ENCODE measurements at places on chromosomes 6 and 20.
A peak's percentile ranks its signal among the peaks of the same experiment; 100 is the strongest.

DNA sequence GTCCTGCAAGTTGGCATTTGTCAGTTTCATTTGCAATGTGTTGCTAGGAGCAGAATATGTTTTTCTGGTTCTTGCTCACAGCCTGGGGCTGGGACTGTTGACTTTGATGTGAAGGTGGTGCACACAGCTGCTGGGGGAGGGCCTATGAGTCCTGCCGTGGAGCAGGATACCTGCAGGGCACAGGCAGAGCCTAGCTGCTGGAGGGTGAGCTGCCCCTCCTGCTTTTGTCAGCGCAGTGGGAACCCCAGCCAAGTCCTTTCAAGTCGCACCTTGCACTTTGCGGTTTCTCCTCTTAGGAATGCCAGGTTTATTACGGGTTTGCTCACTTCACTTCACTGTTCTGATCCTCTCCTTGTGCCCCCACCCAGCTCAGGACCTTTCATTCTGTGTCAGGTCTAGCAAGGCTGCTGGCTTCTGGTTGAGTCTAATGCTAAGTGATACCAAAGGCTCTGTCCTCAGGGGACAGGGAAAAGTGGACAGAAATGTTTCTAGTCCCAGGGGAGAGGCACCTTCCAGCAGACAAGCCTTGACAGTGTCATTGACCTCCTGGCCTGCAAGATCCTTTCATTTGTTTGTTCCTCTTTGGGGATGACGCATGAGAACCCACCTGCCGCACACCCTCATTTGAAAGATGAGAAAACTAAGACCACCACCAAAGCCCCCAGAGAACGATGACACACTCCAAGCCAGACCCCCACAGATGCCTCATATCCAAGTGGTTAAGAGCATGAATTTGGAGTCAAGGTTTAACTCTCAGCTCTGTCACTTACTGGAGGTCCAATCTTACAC, 2.7 kb upstream of the SPO11 start:
- peak; percentile 95 for DNase-seq

GRCh38 chr6:2125158-2125557, 120.2 kb downstream of the GMDS start:
- DNase-seq: no peak

DNA sequence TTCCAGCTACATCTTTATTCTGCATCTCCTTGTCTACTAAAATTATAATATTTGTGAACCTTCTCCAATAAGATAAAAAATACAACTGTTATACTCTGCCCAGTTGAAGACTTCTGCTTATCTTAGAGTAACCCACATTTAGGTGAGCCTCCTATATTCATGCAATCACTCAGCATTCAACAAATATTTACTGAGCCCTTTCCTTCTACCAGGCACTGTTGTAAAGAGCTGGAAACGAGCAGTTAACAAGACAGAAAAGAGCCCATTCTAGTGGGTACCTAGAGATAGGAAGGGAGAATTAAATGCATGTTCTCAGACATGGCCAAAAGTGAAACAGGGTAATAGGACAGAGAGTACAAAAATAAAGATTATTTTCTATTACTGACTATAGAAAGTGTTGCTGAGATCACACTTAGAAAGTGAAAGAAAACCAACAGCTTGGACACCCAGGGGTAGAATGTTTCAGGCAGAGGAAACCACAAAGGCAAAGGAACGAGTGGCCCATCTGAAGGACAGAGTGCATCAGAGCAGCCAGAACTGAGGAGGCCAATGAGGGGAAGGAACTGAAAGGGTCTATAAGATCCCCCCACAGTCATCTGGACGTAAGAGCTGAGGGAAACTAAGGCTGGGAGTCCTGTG, 50.8 kb upstream of the SMLR1 start:
- DNase-seq: no peak

- DNase-seq: no peak
Observed at GRCh38 chr6:140988780-140989179, 1143.9 kb upstream of the GJE1 start.

DNA sequence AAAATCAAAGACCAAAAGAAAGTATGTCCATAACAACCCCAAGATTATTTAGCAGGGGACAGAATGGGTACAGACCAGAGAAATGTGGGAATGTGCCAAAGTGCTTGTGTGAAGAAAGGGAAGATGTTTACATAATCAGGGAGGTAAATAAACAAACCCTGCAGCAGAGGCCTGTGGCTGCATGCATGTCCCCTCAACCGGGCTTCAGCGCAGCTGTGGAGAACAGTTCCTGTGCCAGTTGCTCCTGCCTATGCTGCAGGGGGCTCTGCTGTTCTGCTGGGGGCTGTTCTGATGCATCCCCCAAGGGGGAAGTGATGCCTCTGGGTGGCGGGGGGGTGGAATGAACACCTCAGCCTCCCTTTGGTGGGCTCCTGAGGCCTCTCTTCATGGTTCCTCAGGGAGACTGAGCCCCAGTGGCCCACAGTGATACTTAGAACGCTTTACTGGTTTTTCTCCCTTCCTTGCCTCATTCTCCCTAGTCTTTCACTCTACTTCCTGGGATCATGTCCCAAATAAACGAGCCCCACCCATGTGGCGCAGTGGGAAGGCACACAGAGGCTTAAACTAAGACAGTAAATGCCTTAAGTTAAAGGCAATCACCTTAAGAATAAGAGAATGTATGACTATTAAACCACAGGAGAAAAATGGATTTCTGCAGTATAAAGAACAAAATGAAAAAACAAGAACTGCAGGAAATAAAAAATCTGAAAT, 23.0 kb downstream of the RAB23 start:
- no peak for DNase-seq

- no peak for DNase-seq
Observed at GRCh38 chr20:1895674-1896483, 672 bp downstream of the SIRPA start.

DNA sequence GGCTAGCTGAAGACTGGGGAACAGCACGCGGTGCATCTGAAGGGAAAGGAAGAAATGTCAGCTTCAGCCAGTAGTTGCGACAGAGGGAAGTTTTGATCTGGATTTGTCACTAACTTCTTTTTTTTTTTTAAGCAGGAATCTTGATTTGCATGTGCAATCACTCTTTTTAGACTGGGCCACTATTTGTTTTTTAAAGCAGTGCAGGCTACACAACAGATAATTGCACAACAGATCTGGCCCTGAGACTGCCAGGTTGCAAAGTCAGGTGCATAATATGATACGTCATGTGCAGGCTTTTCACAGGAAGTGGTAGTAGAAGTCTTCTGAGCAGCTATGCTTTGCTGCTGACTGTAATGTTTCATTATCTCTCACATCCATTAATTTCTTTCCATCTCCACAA, 13.5 kb downstream of the PFDN4 start:
- DNase-seq: peak; percentile 64

DNA sequence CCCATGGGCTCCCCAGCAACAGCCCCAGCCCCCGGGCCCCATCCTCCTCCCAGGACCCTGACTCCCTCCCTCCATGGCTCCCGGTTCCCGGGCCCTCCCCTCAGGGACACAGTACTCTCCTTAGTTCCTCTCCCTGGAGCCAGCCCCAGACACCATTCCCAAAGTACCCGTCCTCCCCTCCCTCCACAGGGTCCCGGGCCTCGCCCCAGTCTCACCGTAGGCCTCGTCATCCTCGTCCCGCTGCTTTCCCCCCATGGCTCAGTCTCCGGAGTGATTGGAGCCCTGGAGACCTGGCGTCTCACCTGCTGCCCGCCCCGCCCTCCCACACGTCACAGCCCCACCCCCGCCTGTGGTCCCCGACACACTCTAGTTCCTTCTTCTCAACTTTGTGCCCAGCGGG, at the start of gene SLC44A4:
Gene SLC44A4 (minus strand): TSS at position 272 of the 400 bp plus-strand sequence. CDS start 17 bp downstream, at position 255.
- peak; percentile 42 for DNase-seq

DNA sequence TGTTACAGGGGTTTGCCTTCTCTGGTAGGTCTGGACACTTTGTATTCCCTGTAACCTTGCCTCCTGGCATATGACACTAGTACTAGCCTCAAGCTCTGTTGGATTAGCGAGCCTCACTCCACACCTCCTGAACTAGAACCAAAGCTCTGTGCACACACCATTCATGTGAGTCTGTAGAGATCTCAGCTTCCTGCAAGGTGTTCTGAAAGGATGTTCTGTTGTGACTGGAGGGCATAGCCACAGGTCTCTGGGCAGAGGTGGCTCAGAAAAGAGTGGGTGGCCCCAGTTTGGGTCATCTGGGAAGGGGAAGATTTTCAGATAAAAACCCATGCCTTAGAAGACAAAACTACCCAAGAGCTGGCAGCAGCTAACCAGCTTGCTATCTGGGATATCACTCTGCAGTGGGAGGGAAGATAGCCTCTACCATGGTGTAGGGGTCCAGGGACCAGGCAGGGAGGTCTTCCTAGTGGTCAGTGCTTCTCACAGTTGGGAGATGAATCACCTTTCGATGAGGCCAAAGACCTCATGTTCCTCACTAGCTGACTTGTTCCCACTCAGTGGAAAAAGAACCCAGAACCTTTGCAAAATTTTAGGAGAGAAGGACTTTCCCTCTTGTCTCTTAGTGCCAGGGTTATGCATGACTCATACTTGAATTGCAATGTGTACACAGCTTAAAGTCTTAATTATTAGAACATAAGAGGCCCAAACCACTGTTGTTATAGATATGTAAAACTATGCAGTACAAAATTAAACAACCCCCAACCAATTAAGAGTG, 41.4 kb downstream of the HLA-F start:
- DNase-seq: no peak

GRCh38 chr6:85436411-85436810, 13.5 kb upstream of the NT5E start:
- no peak for DNase-seq

DNA sequence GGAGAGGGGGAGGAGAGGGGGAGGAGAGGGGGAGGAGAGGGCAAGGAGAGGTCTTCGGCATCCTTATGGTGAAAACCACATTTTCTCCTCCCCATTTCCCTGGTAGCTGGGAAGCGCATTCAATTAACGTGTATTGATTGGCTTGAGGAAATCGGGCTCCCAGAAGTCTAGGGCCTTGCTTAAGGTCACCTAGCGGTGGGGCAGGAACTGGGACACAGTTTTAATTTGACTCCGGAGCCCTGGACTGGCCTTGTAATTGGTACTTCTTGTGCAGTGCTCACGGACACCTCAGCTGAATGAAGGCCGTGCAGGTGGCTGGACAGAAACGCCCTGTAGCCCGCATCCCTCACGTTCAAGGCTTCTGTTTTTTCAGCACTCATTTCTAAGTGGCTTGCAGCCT, 42.8 kb downstream of the CTCFL start:
- no peak for DNase-seq

DNA sequence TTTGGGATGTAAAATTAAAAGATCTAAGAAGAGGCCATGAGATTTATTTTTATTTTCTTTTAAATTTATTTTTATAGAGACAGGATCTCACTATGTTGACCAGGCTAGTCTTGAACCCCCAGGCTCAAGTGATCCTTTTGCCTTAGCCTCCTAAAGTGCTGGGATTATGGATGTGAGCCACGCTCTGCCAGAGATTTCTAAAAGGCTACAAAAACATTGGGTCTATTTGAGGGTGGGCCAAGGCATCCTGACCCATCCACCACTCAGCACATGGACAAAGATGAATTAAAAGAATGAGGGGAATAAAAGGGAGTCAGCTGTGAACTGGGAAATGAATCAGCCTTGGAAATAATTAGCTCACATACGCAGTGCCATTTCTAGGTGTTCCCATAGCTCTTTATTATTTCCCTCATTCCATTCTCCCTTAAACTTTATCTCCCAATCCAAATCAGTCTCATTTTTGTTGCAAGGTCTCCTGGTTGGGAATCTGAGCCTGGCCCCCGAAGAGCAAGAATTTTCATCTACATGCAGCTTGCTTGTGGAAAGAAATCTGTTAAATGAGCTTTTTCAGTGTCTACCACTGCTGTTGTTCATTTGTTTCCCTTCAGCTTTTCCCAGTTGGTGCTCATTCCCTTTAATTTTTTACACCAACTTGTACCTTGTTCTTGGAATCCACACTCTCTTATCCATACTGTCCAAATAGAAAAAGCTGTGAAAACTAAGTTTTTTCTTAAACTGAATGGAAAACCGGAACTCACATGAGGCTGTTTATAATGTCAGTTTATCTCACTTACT, 66.9 kb downstream of the MKKS start:
- no peak for DNase-seq

- DNase-seq: no peak
Observed at GRCh38 chr20:36663031-36663430, 17.0 kb upstream of the SLA2 start.

- DNase-seq: no peak
Observed at GRCh38 chr6:97645757-97646156, 362.7 kb upstream of the MMS22L start.

GRCh38 chr6:127900935-127901334, at the start of gene THEMIS:
Gene THEMIS (minus strand): TSS chr6:127901058. CDS start chr6:127900932, 126 bp downstream.
- DNase-seq: no peak

DNA sequence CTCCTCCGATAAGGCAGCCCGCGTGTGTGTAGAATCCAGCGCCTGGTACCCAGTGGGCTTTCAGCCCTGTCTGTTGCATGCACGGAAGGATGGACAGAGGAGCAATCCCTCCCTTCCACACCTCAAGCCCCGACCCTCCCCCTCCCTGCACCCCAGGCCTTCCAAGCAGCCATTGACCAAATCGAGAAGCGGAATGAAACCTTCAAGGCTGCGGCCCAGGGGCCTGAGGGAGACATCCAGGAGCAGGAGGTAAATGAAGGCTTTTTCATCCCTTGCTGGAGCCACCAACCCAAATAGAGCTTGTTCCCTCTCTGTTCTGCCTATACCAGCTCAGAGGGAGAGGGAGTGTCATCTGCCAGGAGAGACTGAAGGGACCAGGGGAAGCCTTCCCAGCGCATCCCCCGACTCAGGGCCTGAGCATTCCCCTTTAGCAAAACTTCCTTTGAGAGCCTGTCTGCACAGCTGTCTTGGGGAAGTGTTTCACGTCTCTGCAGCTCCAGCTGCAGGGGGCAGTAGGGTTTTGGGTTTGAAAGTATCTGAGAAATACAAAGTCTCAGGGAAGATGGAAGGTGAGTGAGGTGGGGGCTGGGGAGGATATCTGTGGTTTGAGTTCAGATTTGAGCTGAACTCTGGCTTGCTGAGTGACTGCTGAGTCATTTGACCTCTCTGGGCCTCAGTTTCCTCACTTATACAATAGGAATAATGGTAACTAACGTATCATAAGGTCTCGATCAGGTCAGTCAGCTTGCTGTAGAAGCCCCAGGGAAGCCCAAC, 16.1 kb downstream of the FGD2 start:
- peak; percentile 68 for DNase-seq

- no peak for DNase-seq
Observed at GRCh38 chr6:1362643-1363042, 26.7 kb upstream of the FOXF2 start.

GRCh38 chr20:38855356-38855755, 49.9 kb downstream of the PPP1R16B start:
- no peak for DNase-seq

DNA sequence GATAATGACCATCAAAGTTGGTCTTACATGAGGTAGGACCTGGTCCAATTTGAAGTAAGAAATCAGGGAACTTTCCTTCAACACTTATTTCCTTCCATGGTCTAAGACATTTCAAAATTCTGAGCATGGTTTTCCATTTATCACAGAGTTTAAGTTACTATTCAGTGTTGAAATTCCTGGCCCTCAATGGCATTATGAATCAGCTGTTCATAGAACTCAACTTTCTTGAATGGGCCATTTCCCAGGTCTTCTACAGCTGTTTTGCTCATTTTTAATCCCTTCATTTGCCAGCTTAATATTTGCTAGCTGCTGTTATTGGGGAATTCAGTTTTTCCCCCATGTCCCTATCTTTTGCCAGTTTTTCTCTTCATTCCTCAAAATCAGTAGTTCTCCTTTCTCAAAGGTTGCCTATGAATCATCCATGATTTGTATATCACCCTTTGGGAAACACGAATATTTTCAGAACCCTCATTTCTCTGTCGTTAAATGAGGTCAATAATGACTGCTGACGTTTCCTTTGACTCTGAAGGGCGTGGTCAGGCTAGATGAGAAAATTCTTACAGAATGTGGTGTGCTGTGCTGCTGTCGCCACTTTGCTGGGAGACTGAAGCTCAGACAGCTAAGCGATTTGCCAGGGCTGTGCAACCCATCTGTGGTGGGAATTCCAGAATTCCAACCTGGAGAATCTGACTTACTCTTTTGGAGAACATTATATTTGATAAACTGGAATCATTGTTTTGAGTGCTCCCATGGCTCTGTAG, 216.5 kb upstream of the FLRT3 start:
- no peak for DNase-seq

Data from PC-9 (cell line).